ENCODE measurements at places on chromosomes 11 and 22.

DNA sequence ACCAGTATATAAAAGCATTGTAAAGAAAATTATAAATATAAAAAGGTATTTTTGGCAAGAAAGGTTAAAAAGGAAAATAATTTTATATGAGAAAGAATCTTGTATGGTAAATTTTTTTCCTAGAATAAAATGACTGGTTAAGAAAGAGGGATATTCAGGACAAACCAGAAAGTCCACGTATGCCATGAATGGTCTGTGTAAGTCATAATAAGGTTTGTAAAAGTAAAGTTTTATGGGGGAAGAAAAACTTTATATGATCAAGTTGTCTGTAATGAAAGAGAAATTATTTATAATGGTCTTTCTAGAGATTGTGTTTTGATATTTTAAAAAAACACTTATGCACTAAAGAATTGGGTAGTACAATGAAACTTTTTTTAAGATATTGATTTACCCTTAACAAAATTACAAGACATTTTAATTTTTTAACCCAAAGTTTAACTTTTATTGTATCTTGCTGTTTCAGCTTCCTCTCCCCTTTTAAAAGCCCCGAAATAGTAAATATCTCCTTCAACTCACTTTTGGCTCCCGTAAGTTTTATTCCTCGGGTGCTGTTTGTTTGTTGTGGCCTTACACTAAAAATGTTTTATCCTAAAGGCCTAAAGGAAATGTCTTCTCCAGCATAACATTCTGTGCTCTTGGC, 47.7 kb downstream of the AMOTL1 start:
- no peak for DNase-seq

DNA sequence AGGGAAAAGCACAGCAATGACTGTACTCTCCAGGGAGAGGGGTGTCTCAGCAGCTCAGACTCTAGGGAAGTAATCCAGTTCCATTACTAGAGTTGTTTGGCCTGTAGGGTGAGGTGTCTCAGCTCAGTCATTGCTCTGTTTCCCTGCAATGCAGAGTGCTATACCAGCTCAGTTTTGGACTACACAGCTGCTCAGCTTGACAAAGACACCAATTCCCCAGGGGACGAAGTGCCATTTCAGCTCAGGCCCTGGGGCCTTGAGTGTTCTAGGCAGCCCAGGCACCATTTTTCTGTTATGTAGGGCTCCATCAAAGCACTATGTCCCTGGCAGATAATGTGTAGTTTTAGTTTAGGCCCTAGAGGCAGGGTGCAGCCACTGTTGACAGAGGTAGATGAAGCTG, 18.2 kb downstream of the CALCB start:
- DNase-seq: no peak

- DNase-seq: no peak
These were observed 98.6 kb downstream of the SEZ6L start for GRCh38 chr22:26267856-26268255.

- DNase-seq: no peak
These were observed 10.0 kb downstream of the TBX1 start for GRCh38 chr22:19770349-19771220.

GRCh38 chr22:45212306-45212709, 28.4 kb downstream of the KIAA0930 start:
- no peak for DNase-seq

DNA sequence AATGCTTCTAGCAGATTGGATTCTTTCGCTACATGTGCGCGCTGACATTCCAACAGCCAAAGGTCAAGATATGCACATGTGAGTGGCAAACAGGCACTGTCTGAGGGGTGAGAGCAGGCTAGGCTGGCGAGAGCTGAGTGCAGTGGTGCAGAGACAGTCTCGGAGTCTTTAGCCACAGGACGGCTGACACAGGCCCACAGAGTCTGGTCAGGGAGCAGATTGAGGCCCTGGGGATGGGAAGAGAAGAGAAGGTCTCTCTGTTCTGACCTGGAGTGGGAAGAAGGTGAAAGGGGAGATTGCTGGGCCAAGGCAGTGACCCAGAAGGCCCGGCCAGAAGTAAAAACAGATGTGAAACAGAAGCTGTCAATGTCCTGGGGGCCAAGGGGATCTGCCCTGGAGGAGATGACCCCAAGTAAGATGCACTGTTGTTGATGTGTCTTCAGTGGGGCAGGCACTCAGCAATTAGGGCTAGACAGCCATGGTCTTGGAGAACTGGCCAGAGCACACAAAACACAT, 197.8 kb downstream of the ETS1 start:
- no peak for DNase-seq

DNA sequence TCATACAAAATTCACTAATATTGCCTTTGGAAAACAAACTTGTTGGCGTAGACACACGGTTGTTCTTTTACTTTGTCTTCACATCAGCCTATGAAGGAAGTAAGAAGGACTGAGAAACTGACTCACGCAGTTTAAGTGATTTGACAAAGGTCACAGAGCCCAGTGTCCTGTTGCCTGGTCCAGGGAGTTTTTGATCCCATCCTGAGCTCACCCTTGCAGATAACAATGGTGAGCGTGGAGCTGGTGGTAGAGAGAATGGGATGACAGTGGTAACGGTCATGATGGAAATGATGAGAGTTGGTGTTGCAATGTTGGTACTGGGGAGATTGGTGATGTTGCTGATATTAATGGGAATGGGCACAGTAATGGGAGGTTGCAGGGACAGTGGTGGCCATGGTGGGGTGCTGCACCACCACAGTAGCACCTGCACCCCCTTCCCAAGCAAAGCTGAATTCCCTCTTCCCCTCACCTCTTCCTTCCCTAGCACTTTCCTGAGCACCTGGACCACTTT, 22.0 kb downstream of the CREB3L1 start:
- DNase-seq: no peak

DNA sequence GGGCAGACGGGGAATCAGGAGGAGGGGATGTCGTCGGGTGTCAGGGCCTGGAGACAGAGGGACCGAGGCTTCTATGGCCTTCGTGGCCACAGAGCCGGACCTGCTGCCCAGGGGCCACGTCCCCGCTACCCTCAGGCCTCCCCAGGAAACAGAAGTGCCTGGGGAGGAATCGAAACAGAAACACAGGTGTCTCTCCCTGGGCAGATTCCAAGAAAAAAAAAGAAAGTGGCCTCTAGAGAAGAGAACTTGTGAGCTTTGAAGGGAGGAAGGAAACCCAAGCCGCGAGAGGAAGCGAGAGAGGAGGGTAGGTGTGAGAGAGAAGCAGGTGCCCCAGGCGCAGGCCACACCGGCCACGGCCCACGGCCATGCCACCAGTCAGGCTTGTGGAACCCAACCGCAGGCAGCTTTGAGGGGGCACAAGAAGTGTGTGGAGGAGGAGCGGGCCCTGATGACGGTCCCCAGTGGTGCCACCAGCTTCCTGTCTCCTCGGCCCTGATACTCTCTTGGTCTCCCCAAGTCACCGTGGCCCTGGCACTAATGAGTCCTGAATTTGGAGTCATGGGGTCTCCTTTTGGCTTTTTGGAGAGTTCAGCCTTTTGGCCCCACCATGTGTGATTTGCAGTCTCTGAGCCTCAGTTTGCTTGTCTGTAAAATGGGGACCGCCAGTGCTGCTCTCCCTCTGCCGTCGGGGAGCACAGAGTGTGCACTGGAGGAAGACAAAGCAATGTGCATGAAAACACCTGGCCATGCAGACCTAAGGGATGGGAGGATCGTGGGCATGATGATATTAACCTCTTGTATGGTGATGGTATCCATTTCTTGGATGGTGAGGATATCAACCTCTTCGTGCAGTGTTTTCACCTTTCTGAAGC, 25.2 kb downstream of the LIF start:
- DNase-seq: no peak

DNA sequence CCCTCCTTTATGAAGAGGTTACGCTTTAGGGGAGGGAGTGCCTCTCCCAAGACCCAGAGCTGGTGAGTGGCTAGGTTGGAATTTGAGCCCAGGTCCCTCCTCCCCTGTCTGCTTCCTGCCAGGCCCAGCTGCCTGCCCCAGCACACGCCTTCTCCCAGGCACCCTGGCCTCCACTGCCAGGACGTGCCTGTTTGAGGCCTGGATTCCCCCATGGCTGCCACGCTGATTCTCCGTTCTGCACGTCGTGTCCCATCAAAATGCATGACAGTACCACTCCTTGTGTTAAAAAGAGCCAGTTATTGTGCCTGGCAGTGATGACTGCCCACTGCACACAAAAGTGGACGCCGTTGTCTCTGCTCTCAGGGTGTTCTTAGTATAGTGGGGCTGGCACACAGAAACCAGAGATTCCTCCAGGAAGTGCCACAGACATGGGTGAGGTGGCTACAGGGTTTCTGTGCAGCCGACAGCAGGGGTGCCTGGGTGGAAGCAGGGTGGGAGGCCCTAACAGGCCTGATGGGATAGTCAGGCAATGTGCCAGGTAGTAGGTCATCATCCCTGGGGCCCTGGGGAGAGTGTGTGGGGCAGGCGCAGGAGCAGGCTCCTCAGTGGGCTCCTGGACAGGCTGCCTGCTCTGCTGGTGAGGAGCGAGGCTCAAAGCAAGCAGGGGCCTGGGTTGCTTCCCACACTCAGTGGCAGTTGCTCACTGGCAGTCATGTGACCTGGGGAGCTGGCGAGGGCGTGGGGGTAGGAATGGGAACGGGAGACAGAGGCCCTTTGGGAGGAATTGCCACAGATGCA, 24.2 kb downstream of the MED15 start:
- peak; percentile 78 for DNase-seq

- no peak for DNase-seq
These were observed 12.3 kb downstream of the SLC16A8 start for GRCh38 chr22:38071421-38072321.

- no peak for DNase-seq
These were observed 21.6 kb downstream of the SVIP start for GRCh38 chr11:22807855-22808570.

- DNase-seq: peak; percentile 68
These were observed 3.9 kb upstream of the E2F8 start for GRCh38 chr11:19244621-19245020.

- no peak for DNase-seq
These were observed 740 bp upstream of the TRMT2A start for GRCh38 chr22:20117633-20118299.

All from ureter (tissue), 1 donor.